ENCODE measurements at places on chromosomes 13 and 19. TPM values are rescaled to one million over a fixed set of nuclear protein-coding genes. Genes with fewer than 3 reads are reported as not detected.

DNA sequence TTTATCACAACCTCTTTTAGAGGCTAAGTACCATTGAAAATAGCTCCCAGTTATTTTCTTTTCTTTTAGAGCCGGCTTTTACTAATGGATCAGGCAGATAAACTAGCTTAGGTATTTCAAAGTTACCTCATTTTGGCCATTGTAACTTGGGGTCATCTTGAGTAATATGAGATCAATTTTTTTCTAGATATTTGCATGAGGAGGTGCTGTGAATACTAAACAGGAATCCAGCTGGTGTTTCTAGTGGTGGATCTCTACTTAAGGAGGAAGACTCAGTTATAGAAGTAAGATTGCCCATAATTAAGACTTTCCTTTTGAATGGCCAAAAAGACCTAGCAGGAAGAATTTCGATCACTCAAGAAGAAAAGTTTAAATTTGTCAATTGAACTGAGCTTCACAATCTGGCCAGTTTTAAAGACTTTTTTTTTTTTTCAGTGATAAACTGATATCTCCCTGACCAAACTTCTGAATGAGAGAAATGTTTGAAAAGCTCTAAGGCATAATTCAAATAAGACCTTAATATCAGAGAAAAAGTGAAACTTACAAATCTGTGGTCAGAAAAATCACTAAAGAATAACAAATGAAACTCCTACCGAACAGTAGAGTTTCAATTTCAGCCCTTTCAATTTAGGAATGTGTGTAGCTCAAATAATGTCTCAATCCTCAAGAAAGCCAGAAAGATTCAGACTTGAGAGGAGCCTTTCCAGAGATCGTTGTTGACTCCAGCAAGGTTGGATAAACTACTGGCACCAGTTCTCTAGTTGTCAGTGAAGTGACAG lies 11.6 kb upstream of the NAA16 start:
- DNase-seq = no peak

DNA sequence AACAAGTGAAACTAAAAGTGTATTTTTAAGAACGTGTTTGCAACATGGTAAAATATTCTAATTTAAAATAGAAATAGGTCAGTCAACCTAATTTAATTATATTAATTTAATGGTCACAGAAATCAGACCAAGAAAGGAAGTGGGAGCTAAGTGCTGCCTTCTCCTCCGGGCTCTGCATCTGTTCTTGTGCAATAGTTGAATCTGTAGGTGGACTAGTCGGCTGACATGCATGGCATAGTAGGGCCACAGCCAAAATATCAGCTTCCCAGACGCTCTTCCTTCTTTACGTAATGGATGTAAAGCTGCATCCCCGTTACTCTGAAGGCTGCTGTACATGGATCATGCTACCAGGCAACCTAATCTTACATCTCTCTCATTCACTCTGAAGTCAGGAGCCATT lies 47.3 kb downstream of the COL4A1 start:
- no peak for DNase-seq

The NLRP11 gene
- not detected for total RNA-seq

The RAVER1 gene
- 28.5 TPM for total RNA-seq

The KIR2DL4 gene
- total RNA-seq = not detected
